ENCODE measurements at places on chromosomes 7 and 10. TPM values are rescaled to one million over a fixed set of nuclear protein-coding genes. Genes with fewer than 3 reads are reported as not detected.

- H3K4me3 ChIP-seq: no peak overlapping the region
- no peak overlapping the region for H3K27ac ChIP-seq
- no peaks in the 10 kb centered on the region for H3K4me1 ChIP-seq
- no peak for DNase-seq
- H3K27me3 ChIP-seq: no peaks in the 10 kb centered on the region
- no peaks in the 10 kb centered on the region for H3K36me3 ChIP-seq
Observed at GRCh38 chr7:106501605-106502580, 159.1 kb downstream of the CCDC71L start.

GRCh38 chr7:298375-298702, 8.4 kb downstream of the FOXL3 start:
- no peaks in the 10 kb centered on the region for H3K36me3 ChIP-seq
- no peak for DNase-seq
- H3K4me1 ChIP-seq: no peaks in the 10 kb centered on the region
- no peaks in the 10 kb centered on the region for H3K27me3 ChIP-seq

TBX20 gene
- not detected for total RNA-seq

TAS2R5 gene
- total RNA-seq: 5.0 TPM

- H3K4me3 ChIP-seq: no peak overlapping the region
- no peak overlapping the region for H3K27ac ChIP-seq
- H3K4me1 ChIP-seq: no peaks in the 10 kb centered on the region
- peak; percentile 86 for DNase-seq
Observed at GRCh38 chr7:100130608-100131453, 4.1 kb downstream of the MBLAC1 start.

MYOZ1 gene
- 13.1 TPM for total RNA-seq

SVOPL gene
- not detected for total RNA-seq

DNA sequence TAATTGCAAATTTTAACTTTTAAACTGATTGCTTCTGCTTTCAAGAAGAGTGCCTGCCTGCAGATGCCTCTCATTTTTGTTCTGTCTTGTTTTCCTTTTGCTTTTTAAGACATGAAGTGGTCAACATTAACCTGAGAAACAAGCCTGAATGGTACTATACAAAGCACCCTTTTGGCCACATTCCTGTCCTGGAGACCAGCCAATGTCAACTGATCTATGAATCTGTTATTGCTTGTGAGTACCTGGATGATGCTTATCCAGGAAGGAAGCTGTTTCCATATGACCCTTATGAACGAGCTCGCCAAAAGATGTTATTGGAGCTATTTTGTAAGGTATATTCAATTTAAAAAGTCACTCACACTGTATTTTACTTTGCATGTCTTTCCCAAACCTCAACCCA, 8.8 kb downstream of the GSTO2 start:
- H3K4me3 ChIP-seq: no peak overlapping the region
- no peaks in the 10 kb centered on the region for H3K4me1 ChIP-seq
- no peaks in the 10 kb centered on the region for H3K27me3 ChIP-seq
- H3K36me3 ChIP-seq: no peaks in the 10 kb centered on the region

GRCh38 chr7:68243128-68243527, 1246.5 kb downstream of the TYW1 start:
- no peak for DNase-seq
- no peak overlapping the region for H3K4me3 ChIP-seq
- no peak overlapping the region for H3K27ac ChIP-seq
- no peaks in the 10 kb centered on the region for H3K36me3 ChIP-seq
- no peaks in the 10 kb centered on the region for H3K27me3 ChIP-seq

SPOCK2 gene
- total RNA-seq: 7.3 TPM

DNA sequence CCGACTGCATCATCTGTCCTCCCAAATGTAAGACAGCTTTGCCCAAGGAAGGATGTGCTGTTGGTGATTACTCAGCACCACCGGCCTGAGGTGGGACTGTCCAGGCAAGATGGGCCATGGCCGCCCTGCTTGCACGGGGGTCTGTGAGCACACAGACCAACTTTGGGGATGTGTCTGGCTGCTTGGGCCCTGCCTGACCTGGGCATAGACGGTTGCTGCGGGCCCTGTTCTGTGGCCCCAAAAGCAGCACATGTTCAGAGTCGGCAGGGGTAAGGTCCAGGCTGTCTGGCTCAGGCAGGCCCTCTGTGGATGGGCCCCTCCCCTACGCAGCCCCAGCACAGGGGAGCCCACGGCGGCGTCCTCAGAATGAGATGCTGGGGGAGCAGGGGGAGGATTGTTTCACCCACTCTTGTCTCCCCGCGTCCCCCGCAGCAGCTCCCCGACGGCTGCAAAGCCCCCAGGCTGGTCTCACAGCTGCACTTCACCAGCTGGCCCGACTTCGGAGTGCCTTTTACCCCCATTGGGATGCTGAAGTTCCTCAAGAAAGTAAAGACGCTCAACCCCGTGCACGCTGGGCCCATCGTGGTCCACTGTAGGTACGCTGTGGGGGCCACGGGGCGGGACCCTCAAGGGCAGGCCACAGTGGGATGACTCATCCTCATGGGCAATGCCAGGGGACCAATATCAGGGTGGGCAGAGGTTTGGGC, 58.4 kb downstream of the MKI67 start:
- H3K27ac ChIP-seq: no peak overlapping the region
- no peaks in the 10 kb centered on the region for H3K36me3 ChIP-seq
- H3K4me1 ChIP-seq: no peaks in the 10 kb centered on the region
- DNase-seq: peak; percentile 74
- no peaks in the 10 kb centered on the region for H3K27me3 ChIP-seq

Data from aorta (tissue), 5 donors.